ENCODE measurements at places on chromosomes 1 and 21. TPM values are rescaled to one million over a fixed set of nuclear protein-coding genes. Genes with fewer than 3 reads are reported as not detected.

DNA sequence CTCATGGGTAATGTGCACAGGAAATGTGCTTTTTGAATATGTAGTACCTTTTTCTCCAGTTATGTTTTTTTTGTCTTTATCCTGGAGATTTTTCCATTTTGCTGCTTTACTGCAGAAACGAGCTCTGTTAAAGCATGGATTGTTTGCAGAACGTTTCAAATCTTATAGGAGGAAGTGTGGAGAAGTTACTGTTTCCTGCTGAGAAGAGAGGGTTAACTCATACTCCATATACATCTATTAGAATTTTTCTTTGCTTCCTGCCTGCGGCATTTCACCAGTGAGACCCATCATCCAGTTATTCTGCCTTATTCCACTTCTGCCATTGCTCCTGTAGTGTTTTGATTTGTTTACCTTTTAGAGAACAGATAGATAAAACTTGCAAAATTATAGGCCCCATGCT lies 2.0 kb downstream of the RPRD2 start:
- H3K4me3 ChIP-seq = peak overlapping the region; percentile 97
- peak overlapping the region; percentile 98 for H3K27ac ChIP-seq
- H3K36me3 ChIP-seq = no peaks in the 10 kb centered on the region
- peaks cover 7% of the 10 kb centered on the region for H3K4me1 ChIP-seq

DNA sequence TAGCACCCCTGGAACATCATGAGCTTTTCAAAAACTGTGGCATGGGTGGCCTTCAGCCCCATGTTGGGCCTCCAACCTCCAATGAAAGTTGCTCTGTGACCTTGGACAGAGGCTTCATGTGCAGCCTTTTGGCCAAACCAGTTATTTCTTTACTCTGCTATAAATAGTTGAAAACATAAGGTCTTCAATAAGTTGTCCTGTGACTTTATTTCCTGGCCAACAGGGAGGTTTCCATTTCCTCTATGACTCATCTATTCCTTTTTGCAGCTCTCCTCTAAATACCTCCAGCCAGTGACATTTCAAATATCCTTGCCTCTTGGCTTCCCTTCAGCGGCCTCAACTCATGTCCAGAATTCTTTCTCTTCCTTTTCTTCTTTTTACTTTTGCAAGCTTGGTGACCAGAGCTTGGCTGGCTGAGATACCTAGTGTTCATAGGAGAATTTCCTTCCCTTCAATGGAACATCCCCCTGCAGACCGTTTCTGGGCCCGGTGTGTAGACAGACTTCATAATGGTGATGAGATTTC lies 22.7 kb upstream of the TRIM67 start:
- H3K27ac ChIP-seq = no peak overlapping the region
- no peak for DNase-seq
- H3K36me3 ChIP-seq = no peaks in the 10 kb centered on the region
- H3K27me3 ChIP-seq = no peaks in the 10 kb centered on the region

GRCh38 chr1:1627829-1628753 lies 3.9 kb upstream of the MMP23B start:
- no peaks in the 10 kb centered on the region for H3K36me3 ChIP-seq
- no peak overlapping the region for H3K4me3 ChIP-seq
- H3K27ac ChIP-seq = no peak overlapping the region
- H3K4me1 ChIP-seq = no peaks in the 10 kb centered on the region

Gene JAM2
- polyA plus RNA-seq = 0.27 TPM

Gene SPRR2G
- polyA plus RNA-seq = not detected

Data from small intestine (tissue), 16 donors.